ENCODE measurements at places on chromosomes 16 and 17.

DNA sequence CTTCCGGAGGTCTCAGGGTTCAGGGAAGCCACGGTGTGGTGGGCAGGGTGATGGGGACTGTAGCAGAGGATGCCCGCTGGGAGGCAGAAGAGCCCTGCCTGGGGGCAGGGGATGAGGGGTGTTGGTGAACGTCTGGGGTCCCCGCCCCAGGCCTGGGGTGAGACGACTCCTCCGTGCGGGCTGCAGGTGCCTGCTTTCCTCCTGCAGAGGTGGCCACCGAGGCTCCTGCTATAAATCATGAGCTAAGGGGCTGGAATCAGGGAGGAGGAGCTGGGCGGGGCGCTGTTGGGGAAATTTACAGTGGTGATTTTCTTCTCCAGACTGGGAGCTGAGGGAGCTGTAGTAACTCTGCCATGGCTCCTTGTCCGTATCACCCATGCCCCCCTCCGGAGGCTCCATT, 167.0 kb downstream of the MRM1 start:
- DNase-seq, result no peak

DNA sequence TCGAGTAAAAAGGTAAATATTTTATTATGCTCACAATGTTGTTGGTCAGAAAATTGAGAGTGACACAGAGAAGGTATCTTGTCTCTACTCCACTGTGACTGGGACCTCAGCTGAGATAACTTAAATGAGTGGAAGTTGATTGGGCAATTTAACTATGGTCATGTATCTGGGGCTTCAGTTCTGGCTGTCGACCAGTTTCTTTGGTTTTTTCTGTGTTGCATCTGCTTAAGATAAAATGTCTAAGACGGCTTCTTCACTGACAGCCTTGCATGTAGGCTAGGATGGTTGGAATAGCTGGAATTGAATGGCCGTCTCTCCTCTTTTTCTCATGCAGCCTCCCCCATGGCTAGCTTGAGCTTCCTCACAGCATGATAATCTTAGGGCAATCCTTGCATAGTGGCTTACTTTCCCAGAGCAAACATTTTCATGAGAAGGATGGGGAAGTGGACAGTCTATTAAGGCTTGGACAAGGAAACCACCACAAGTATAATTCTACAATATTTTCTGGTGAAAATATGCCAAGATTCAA, 433.7 kb downstream of the KIF2B start:
- DNase-seq, result no peak

DNA sequence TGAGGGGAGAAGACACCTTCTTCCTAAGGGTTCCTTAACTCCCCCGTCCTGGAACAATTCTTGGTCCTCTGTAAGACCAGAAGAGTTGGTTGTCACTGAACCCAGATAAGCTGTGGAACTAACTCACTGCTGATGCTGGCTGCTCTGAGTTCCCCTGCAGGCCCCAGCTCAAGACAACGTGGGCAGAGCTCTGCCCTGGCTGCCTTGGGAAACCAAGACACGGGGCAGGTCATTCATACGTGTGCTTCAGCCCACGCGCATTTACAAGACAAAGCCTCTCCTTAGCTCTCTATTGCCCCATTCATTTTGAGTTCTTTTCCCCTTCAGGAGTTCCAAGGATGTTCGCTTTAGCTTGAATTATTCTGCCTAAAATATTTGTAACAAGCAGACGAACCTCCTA, 3.4 kb upstream of the NAT9 start:
- no peak for DNase-seq

- no peak for DNase-seq
Measured at GRCh38 chr16:85988306-85988705, 89.3 kb downstream of the IRF8 start.

GRCh38 chr16:84746875-84747274, 47.1 kb downstream of the USP10 start:
- no peak for DNase-seq

GRCh38 chr16:50878966-50879615, 137.2 kb downstream of the CYLD start:
- no peak for DNase-seq

- no peak for DNase-seq
Measured at GRCh38 chr17:16040710-16041251, 41.2 kb downstream of the TTC19 start.

DNA sequence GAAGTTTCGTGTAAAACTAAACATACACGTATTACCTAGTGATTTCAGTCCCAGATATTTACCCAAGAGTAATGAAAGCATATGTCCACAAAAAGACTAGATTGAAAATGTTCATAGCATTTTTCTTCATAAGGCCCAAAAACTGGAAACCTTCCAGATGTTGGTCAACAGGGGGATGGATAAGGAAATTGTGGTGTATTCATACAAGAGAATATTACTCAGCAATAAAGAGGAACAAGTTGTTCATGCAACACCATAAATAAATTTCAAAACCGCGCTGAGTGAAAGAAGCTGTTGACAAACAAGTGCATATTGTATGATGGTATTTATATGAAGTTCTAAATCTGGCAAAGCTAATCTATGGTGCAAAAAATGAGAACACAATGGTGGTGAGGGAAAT, 54.1 kb upstream of the NFAT5 start:
- no peak for DNase-seq
